ENCODE measurements at places on chromosomes 3 and 15.

GRCh38 chr3:142886940-142887339 lies 1.9 kb downstream of the PCOLCE2 start:
- H3K27me3 ChIP-seq: peaks cover 44% of the 10 kb centered on the region
- no peak for DNase-seq
- H3K4me1 ChIP-seq: peaks cover 39% of the 10 kb centered on the region
- no peak overlapping the region for H3K4me3 ChIP-seq

- H3K4me1 ChIP-seq: peaks cover 12% of the 10 kb centered on the region
- DNase-seq: no peak
- no peaks in the 10 kb centered on the region for H3K36me3 ChIP-seq
- H3K27me3 ChIP-seq: no peaks in the 10 kb centered on the region
These were observed 95.7 kb downstream of the NEDD4 start for GRCh38 chr15:55897560-55898336.

DNA sequence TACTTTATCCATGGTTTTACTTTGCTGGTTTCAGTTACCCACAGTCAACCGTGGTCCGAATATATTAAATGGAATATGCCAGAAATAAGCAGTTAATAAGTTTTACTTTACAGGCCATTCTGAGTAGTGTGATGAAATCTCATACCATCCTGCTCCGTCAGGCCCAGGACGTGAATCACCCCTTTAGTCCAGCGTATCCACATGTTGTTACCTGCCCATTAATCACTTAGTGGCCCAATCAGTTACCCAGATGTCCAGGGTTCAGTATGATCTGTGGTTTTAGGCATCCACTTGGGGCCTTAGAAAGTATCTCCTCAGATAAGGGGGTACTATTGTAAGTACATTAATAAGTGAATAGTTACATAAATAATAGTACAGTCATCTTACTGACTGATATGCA lies 88.0 kb downstream of the TTBK2 start:
- H3K36me3 ChIP-seq: peaks cover 3% of the 10 kb centered on the region
- DNase-seq: no peak
- no peaks in the 10 kb centered on the region for H3K4me1 ChIP-seq
- no peak overlapping the region for H3K27ac ChIP-seq
- H3K27me3 ChIP-seq: no peaks in the 10 kb centered on the region

DNA sequence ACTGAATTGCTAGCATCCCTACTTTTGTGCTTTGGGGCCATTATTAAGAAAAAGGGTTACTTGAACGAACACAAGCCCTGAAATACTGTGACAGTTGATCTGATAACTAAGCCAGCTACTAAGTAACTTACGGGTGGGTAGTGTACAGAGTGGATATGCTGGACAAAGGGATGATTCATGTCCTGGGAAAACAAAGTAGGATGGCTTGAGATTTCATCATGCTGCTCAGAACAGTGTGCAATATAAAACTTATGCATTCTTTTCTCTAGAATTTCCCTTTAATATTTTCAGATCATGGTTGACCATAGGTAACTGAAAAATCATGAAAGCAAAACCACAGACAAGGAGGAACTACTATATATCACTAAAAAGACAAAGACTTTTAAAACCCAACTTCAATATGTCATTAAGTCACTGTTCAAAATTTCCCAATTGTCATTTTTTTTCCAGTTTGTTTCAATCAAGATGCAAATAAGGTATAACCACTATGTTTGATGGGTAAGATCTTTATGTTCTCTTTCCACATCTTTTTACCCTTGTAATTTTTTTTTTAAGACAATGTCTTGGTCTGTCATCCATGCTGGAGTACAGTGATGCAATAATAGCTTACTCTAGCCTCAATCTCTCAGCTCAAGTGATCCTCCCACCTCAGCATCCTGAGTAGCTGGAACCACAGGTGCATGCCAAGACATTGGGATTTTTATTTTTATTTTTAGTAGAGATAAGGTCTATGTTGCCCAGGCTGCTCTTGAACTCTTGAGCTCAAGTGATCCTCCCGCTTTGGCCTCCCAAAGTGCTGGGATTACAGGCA lies 67.7 kb downstream of the IFT80 start:
- no peaks in the 10 kb centered on the region for H3K4me1 ChIP-seq
- H3K27me3 ChIP-seq: no peaks in the 10 kb centered on the region
- H3K27ac ChIP-seq: no peak overlapping the region

DNA sequence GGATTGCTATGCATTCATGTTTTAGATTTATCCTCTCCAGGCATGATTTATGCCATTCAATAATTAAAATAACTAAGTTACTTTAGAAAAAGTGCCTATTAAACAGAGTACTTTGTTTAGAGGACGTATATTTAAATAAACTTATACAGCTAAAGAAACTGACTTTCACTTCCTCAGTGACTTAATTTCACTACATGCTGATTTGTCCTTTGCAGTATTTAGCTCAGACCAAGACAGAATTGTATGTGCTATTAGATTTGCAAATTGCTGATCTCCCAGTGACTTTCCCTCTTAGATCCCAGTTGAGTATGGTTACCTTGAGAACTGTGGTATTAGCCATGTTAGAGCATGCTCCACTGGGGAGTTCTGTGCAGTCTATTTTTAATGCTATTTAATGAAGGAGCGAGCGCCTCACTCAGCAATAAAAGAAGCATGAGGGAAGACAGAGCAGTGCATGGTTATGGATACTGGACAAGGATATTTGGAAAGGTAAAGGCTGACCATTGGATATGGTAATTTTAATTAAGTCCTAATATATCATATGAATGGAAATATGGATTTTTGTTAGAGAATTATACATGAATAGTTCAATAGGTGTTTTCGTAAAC lies 2.7 kb downstream of the ARPP21 start:
- no peaks in the 10 kb centered on the region for H3K36me3 ChIP-seq
- peaks cover 49% of the 10 kb centered on the region for H3K27me3 ChIP-seq
- H3K4me3 ChIP-seq: no peak overlapping the region
- H3K27ac ChIP-seq: no peak overlapping the region
